CD4-positive, alpha-beta T cell treated with Interleukin-17A for 1 hour (primary cell): ENCODE measurements at places on chromosomes 6 and 20.

GRCh38 chr6:108798670-108799353 lies 49.4 kb upstream of the ARMC2 start:
- peak; percentile 56 for DNase-seq

DNA sequence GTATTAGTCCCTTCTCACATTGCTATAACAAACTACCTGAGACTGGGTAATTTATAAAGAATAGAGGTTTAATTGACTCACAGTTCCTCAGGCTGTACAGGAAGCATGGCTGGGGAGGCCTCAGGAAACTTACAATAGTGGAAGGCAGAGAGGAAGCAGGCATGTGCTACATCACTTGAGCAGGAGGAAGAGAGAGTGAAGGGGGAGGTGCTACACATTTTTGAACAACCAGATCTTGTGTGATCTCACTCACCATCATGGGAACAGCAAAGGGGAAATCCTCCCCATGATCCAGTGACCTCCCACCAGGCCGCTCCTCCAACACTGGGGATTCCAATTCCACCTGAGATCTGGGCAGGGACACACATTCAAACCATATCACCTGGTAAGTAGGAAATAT lies 630.6 kb downstream of the QKI start:
- no peak for DNase-seq

DNA sequence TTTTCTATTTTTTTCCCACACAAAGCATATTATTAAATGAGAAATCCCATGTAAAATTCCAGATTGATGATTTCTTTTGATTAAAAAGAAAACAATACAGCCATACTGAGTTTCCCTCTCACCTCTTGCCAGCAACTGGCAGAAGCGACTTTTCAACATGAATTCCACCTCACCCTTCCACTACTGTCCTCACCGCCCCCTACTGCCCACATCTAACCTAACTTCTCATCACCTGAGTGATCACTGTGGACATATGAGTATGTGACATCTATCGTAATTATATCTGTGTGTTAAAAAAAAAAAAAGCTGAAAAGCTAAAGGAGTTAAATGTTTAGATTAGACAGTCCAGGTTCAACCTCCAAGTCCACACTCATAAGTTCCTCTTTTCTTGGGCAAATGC lies 528.6 kb downstream of the PRKN start:
- no peak for DNase-seq

DNA sequence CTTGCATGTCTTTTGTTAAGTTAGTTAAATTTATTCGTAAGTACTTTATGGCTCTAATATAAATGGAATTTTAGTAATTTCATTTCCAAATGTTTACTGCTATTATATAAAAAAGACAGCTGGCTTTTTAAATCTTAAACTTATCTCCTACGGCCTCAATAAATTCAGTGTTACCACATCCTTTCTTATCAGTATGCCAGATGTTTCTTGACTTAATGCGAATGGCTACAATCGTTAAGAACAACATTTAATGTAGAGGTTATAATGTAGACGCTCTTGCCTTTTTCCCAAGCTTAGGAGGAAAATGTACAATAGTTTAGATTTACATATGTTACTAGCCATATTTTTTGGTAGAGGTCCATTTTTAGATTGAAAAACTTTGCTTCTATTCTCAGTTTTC lies 659.4 kb downstream of the TENT5A start:
- DNase-seq, result no peak

- DNase-seq, result no peak
Measured at GRCh38 chr6:24752917-24753492, 21.7 kb upstream of the GMNN start.

DNA sequence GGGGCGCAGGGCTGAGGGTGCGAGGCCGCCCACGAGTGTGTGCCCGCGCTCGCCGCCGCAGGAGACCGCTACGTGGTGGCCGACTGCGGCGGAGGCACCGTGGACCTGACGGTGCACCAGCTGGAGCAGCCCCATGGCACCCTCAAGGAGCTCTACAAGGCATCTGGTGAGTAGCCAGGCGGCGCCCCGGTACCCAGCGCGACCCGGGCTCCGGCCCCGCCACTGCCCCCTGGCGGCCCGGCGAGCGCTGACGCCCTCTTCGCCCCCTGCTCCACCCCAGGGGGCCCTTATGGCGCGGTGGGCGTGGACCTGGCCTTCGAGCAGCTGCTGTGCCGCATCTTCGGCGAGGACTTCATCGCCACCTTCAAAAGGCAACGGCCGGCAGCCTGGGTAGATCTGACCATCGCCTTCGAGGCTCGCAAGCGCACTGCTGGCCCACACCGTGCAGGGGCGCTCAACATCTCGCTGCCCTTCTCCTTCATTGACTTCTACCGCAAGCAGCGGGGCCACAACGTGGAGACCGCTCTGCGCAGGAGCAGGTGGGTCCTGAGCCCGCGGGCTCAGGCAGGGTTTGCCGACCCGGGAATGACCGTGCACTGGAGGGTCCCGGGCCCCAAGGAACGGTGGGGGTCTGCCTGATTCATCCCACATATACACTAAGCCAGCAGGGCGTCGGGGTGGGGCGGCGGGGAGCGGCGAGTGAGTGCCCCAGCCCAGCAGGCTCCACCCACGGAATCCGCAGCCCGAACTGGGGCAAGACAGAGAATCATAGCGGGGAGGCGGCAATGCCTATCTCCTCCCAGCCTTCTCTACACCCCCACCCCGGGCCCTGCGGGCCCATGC lies 17.4 kb downstream of the HSPA12B start:
- DNase-seq, result peak; percentile 19

DNA sequence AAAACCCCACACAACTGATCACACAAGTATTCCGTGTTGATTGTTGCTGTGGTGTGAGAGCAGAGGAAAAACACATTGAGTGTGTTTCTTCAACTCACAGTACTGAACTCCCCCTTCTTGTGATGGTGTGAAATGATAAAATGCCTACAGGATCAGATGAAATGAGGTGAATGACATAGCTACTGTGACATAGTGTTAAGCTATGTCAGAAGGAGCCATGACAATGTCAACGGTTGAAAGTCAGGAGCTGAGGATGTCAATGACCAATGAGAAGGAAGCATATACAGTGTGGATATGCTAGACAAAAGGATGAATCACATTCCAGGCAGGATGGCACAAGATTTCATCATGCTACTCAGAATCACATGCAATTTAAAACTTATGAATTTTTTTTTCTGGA lies 38.8 kb downstream of the WASF1 start:
- DNase-seq, result no peak

GRCh38 chr6:166670894-166671293 lies 43.8 kb upstream of the RPS6KA2 start:
- no peak for DNase-seq

DNA sequence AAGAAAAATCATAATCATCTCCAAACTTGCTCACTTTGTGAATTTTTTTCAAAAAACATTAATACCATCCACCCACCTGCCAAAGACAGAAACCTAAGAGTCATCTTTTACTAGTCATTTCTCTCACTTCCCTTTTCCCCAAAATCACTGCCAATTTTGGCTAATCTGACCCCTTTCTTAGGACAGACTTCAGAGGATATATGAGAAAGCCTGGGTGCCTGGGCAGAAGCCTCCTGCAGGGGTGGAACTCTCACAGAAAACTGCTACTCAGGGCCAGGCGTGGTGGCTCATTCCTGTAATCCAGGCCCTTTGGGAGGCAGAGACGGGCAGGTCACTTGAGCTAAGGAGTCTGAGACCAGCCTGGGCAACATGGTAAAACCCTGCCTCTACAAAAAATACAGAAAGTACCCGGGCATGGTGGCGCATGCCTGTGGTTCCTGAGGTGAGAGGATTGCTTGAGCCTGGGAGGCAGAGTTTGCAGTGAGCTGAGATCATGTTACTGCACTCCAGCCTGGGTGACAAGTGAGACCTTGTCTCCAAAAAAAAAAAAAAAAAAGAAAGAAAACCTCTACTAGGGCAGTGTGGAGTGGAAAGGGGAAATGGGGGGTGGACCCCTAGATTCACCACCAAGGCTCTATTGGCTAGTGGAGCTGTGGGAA lies 3.8 kb downstream of the DEK start:
- DNase-seq, result peak; percentile 23

GRCh38 chr6:142827991-142828390 lies 117.0 kb downstream of the HIVEP2 start:
- DNase-seq, result no peak

- no peak for DNase-seq
Measured at GRCh38 chr6:104700371-104701185, 159.1 kb downstream of the HACE1 start.

GRCh38 chr6:33297956-33298772 lies 578 bp downstream of the RGL2 start:
- DNase-seq, result peak; percentile 90

GRCh38 chr6:17820055-17820454 lies 113.3 kb upstream of the NUP153 start:
- no peak for DNase-seq
